Esophagus (tissue), 2 donors: ENCODE measurements at places on chromosomes 7 and 10. TPM values are rescaled to one million over a fixed set of nuclear protein-coding genes. Genes with fewer than 3 reads are reported as not detected.

PNLIP gene
- polyA plus RNA-seq, result 0.37 TPM

AKR1C3 gene
- polyA plus RNA-seq, result 38.5 TPM

GFRA1 gene
- polyA plus RNA-seq, result 1.3 TPM

ANKRD61 gene
- polyA plus RNA-seq, result 0.04 TPM

ADCK2 gene
- polyA plus RNA-seq, result 9.2 TPM

TRPV5 gene
- not detected for polyA plus RNA-seq

FAM24B gene
- 2.6 TPM for polyA plus RNA-seq

PDZD7 gene
- 0.14 TPM for polyA plus RNA-seq

LAMB1 gene
- polyA plus RNA-seq, result 25.2 TPM

MYH16 gene
- not detected for polyA plus RNA-seq

CPN1 gene
- not detected for polyA plus RNA-seq

CDNF gene
- polyA plus RNA-seq, result 0.81 TPM

CYP2W1 gene
- 0.48 TPM for polyA plus RNA-seq

CYP3A4 gene
- 0.20 TPM for polyA plus RNA-seq

CACUL1 gene
- 6.5 TPM for polyA plus RNA-seq

CDK13 gene
- 17.1 TPM for polyA plus RNA-seq

OPALIN gene
- polyA plus RNA-seq, result not detected

KCNH2 gene
- polyA plus RNA-seq, result 2.0 TPM

HYAL4 gene
- polyA plus RNA-seq, result not detected
